ENCODE measurements at places on chromosomes 3 and 15.

GRCh38 chr3:150589759-150590158 lies 13.4 kb upstream of the SELENOT start:
- peak; percentile 43 for DNase-seq

DNA sequence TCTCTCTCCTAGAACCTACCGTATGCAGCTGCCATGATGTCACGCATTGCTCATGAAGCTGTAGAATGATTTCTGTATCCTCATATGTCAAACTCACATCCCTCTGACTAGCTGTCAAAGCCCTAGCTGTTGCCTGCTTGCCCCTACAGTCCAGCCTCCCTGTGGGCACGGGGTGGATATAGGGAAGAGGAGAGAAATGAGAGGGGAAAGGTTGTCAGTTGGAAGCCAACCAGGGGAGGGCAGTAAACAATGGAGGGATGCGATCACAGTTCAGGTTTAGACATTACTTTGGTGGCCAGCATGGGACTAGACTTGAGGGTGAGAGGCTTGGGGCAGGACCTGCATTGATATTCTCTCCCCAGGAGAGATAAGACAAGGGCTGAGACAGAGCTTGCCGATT lies 1.7 kb upstream of the HDGFL3 start:
- no peak for DNase-seq

GRCh38 chr15:90875549-90875981 lies 7.2 kb downstream of the FURIN start:
- DNase-seq: no peak

DNA sequence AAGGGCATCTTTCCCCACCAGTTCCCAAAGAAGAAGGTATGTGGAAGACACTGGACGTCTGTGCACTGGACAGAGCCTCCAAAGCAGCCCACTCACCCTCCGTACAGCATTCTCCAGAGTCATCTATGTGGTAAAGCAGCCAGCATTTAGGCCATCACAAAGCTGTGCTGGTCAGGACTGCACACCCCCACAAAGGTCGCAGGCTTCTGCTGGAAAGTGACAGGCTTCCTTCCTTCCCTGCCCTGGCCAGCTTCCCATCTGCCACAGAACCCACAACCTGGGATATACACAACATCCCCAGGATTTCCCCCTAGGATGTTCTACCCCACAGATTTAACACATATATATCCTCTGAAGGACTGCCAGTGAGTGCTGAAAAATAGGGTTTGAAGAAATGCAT lies 64.6 kb upstream of the GALNT15 start:
- DNase-seq: no peak

DNA sequence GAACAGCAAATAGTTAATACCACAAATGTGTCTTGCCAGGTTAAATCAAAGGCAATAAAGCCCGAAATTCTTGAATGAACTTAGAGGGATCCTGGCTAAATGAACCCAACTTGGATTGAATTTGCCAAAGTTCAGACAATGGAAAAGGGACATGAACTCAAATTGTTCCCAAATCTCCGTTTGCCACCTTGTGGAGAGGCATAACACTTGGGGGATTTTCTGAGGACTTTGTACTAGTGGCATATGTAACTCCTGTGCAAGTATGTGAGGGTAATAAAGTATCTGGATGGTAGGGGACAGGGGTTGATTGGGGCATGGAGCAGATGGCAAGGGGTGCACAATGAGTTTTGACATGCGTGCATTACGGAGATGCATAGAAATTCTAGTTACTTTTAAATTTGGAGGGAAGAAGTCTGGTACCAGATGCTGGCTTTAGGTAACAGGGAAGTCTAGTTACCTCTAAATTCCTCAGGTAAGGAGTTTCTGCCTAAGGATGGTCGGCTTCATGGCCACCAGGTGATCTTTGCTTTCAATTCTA lies 1.2 kb upstream of the TCAIM start:
- DNase-seq: peak; percentile 24

DNA sequence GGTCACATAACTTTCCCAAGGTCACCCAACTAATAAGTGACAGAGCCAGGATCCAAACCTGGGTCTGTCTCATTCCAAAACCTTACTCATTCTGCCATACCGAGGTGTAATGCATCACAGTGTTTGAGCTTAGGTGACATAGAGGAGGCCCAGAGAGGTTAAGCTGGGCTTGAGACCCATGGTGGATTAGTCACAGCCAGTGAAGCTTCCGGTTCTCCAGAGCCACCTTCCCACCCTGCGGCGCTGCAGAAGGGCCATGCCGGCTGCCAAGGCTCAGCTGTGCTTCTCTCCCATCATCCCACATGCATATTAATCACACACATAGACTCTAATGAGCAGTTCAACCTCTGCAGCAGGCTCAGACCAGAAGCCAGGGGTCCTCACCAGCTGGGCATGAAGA lies 42.2 kb downstream of the SPSB4 start:
- DNase-seq: no peak

GRCh38 chr3:178508443-178508825 lies 27.8 kb upstream of the KCNMB2 start:
- DNase-seq: no peak

- no peak for DNase-seq
Observed at GRCh38 chr3:119191800-119192199, 18.4 kb downstream of the UPK1B start.

- peak; percentile 88 for DNase-seq
Observed at GRCh38 chr3:4741404-4742307, 237.6 kb upstream of the BHLHE40 start.

- DNase-seq: peak; percentile 57
Observed at GRCh38 chr3:72273615-72274014, 488.7 kb upstream of the PROK2 start.

- no peak for DNase-seq
Observed at GRCh38 chr3:12972043-12972442, 101.2 kb downstream of the IQSEC1 start.

DNA sequence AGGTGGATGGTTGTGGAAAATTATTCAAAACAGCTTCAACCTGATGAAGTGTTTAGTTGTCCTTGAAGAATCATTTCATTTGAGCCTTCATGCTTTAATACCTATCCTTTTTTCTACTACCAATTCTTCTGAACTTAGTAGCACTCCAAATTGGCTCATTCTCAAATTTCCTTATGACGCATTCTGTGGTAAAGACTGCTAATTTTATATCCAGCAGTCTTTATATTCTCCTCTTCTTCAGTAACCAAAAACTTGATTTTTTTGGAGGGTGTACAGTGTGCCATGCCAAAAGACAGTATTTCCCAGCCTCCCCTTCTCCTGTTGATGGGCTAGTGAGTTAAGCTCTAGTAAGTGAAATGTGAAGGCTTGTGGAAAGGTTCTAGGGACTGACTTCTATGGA lies 25.2 kb downstream of the CGNL1 start:
- DNase-seq: no peak

DNA sequence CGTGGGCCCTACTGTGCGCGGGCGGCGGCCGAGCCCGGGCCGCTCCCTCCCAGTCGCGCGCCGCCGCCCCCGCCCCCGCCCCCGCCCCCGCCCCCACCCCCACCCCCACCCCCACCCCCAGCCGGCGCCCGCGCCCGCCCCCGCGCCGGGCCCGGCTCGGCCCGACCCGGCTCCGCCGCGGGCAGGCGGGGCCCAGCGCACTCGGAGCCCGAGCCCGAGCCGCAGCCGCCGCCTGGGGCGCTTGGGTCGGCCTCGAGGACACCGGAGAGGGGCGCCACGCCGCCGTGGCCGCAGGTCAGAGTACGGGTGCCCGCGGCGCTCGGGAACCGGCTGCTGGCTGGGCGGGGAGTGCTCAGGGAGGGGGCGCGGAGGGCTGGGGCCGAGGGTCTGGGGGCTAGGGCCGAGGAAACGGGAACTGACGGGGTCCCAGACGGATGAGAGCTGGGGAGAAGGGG lies 1.1 kb upstream of the PPARG start:
- peak; percentile 81 for DNase-seq

- peak; percentile 30 for DNase-seq
Observed at GRCh38 chr15:79192462-79193036, 90.0 kb upstream of the ANKRD34C start.

- DNase-seq: no peak
Observed at GRCh38 chr3:71859123-71859519, 74.2 kb upstream of the PROK2 start.

- peak; percentile 99 for DNase-seq
Observed at GRCh38 chr15:36428102-36428845, 151.2 kb upstream of the CDIN1 start.

GRCh38 chr3:68256635-68257223 lies 602.3 kb upstream of the SUCLG2 start:
- DNase-seq: no peak

GRCh38 chr15:65942436-65942835 lies 73.1 kb downstream of the RAB11A start:
- DNase-seq: no peak

- no peak for DNase-seq
Observed at GRCh38 chr3:126580746-126581145, 22.0 kb upstream of the C3orf22 start.

- no peak for DNase-seq
Observed at GRCh38 chr15:31343831-31344230, 17.2 kb downstream of the KLF13 start.

GRCh38 chr3:58514405-58514804 lies 22.5 kb downstream of the KCTD6 start:
- DNase-seq: no peak

DNA sequence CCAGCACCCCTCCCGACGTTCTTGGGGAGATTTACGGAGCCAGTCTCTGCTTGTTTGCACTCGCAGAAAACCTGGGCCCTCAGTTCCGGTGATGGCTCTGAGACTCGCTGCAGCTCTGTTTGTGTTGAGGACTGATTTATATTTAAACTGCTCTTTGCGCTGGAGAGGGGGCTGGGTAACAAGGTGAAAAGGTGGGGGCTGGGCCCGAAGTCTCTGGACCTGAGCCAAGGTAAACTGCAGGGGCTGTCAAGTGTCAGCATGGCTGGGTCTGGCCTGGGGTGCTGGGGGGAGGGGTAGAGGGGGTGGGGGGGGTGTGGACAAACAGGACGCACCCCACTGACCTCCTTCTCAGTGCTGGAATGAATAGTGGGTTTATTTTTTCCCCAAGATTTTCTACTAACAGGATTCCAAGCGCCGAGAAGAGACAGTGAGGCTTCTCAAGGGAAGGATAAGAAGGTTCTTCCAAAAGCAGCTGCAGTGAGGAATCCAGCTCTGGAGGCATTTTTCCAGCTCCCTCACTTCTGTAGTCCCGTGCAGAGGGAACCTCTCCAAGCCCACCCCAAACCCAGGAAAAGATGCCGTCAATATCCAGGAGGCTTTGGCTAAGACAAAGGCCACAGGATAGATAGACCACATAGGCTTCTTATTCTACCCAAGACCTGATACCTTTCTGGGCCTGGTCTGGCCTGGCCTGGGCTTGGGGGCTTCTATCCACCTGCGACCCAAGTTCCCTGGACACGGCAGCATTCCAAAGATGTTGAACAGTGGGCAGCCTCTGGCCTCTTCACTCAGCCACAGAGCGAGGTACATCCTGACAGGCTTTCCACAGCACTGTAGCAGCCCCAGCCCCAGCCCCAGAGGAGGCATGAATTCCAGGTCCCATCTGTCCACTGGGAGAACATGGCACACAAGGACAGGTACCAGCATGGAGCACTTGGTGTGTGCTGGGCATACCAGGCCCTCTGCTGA lies 938 bp upstream of the SLCO2A1 start:
- no peak for DNase-seq

DNA sequence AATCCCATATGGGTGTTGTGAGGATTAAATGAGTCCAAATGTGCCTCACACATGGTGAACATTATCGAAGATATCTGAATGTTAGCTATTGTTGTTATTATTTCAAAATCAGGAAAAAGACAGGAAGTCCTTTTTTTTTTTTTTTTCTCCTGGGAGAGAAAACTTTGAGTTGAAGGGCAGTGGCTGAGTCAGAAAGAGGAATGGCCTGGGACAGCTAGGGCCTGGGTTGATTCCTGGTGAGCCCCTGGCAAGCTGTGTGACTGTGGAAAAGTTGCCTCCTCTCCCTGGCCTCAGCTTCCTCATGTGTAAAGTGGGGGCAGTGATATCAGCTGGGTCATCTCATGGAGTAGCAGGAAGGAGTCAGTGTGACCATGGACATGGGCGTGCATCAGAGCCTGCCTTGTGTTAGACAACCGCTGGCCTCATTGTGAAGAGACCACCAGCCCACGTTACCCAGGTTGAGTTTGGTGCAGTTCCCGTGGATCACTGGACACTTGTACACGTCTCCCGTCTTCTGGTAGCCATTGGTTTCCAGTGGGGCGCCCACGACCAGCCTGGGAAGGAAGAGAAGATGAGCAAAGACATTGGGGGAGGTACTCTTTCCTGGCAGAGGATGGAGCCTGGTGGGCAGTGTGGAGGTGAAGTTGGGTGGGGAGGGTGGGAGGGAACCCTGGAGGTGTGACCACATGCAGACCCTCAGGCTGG lies 63.1 kb downstream of the ITGA11 start:
- DNase-seq: no peak

DNA sequence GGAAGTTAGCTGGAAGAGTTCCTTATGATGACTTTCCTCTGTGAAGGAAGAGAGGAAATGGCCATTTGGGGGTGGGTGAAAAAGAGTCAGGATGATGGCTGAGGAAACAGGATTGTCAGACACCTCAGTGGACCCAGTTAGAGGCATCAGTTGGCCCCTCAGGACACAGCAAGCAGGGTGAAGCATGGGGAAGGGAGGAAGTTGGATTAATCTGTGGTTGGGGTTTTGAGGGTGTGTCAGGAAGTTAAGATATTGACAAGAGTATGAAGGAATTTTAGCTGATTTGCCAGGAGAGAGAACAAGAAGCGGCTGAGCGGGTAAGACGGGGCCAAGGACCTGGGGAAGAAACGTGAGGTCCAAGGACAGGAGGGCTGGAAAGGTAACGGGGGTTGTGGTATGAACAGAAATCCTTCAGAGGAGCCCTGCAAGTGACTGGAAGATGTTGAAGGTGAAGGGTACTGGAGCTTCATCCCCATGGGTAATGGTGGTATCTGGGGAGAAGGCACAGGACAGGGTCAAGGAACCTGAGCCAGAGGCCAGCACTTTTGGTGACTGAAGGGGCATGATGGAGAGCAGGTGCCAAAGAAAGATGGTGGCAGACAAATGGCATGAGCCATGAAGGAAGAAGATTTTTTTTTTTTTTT lies 2.7 kb downstream of the UQCC5 start:
- DNase-seq: no peak

DNA sequence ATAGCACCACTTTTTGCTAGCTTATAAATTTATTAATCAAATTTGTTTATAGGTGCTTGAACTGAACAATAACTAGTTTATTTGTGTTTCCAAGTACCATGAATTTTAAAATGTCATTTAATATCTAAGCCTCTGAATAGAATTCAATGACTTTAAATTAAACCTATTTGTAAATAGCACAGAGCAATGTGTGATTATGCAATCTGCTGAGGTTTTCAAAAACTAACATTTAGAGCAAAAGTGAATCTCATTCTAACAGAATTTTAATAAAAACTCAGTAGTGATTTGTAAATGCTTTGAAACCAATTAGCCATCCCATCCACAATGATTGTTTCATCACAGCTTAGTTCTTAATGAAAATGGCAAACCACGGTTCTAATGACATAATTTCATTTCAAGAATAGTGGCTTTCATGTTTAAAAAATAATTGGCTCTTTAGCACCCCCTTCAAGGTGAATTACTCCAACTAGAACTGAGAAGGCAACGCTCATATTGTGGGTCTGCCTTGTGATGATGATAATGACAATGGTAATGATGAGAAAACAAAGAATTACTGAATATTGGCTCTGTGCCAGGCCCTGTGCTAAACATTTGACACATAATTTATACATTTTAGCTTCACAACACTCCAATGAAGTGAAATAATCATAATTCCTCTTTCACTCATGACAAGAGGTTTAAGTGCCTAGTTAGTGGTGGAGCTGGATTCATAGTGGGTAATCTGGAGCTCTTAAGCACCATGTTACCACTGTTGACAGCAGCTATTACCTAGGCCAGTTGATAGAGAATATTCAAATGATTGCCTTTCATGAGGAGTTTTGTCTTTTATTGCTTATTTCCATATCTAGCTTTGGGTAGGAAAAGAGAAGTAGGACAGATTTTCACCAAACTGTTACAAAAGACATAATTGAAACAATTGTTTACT lies 145.7 kb downstream of the RBMS3 start:
- no peak for DNase-seq
